ENCODE measurements at places on chromosomes 4 and X.

GRCh38 chrX:98067611-98068010 is 1183.9 kb downstream of the RPA4 start:
- DNase-seq: no peak

- DNase-seq: no peak
Observed at GRCh38 chr4:44872246-44872645, 145.9 kb upstream of the GNPDA2 start.

GRCh38 chr4:140158365-140159030 is 4.5 kb upstream of the MAML3 start:
- DNase-seq: no peak

DNA sequence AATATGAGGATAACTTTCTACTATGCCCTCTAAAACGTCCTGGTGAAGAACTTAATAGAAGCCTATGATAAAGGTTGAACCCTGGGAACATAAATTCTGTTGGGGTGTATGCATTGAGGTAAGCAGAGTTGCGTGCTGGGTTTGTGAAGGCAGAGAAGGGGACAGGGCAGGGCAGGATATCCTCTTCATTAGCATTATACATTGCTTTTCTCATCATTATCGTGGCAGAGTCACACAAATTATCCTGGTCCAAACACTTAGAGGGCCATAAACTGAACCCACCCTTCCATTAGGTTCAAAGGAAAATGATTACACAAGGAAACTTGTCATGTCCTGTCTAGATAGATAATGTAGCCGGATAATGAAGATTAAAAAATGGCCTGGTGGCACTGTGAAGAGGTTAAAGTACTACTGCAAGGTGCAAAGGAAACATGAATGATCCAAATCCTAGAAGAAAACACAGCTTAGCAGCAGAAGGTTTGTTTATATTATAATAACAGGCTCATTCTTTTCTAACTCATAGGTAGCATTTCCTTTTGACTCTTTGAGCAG is 189.1 kb downstream of the SPCS3 start:
- no peak for DNase-seq

DNA sequence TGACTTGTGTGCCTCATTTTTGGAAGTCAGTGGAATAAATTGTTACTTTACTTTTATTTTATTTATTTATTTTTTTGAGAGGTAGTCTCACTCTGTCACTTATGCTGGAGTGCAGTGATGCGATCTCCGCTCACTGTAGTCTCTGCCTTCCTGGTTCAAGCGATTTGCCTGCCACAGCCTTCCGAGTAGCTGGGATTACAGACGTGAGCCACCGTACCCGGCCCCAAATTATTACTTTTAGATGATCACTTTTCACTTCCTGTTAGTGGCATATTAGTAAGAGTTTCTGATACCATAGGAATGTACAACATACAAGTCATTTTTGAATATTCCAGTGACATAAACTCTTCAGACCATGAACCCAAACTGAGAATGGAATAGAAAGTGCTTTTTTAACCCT is 611.0 kb upstream of the MAGEB2 start:
- no peak for DNase-seq

Data from stimulated activated CD8-positive, alpha-beta memory T cell treated with anti-CD3 and anti-CD28 coated beads, Interleukin-7, amount 100 ng/mL, for 1 hour (primary cell).